CD4-positive, alpha-beta T cell (primary cell): ENCODE measurements at places on chromosomes 5 and 9.

GRCh38 chr5:59036274-59036961 lies 453.5 kb downstream of the RAB3C start:
- DNase-seq, result peak; percentile 36

DNA sequence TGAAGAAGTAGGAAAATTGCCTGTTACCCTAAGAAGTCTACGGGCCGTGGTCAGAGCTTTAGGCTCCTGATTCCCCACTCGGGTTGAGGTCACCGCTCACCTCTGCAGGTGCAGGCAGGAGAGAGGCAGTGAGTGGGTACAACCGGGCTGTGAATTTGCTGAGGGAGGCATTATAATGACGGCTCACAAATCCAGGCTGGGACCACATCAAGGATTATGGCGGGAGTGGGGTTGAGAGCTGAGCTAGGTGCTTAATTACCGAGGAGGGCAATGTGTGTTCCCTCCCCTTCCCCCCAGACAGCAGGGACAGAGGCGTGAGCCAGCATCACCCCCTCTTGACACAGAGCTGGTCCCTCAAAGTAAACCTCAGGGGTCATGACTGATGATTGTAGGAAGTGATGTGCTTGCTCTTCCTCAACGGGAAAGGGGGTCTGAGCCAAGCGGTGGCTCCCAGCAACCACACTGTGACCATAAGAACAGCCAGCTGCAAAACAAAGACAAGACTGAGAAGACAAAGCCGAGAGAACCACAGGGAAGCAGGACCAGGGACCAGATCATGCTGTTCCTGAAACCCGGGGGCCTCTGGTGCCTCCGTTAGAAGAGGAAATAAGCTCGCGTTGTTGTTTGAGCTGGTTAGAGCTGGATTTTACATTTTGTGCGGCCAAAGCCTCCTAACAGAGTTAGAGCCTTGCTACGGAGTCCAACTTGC lies 77.7 kb downstream of the OLFM1 start:
- no peak for DNase-seq

- DNase-seq, result no peak
Observed at GRCh38 chr5:139882961-139883539, 87.4 kb downstream of the PSD2 start.

GRCh38 chr9:4237748-4238511 lies 61.9 kb downstream of the GLIS3 start:
- no peak for DNase-seq

DNA sequence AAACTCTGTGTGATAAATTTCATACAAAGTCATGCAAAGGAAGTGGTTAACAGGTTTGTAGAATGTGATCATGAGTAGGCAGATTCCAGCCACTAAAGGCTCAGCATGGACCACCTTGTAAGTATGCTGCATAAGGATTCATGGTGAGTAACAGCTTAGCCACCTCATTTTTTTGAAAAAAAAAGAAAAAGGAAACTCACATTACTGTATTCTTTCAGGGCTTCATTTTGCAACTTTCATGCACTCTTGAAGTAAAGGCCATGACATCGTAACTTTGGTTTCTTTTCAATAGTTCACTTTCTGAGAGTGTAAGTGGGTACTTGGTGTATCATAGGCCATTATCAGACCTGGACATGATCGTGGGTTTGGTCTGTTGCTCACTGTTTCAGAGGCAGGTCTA lies 175.1 kb downstream of the PCSK1 start:
- DNase-seq, result no peak

- DNase-seq, result no peak
Observed at GRCh38 chr5:84816160-84816559, 431.5 kb upstream of the EDIL3 start.

- DNase-seq, result no peak
Observed at GRCh38 chr9:11045589-11045988, 432.8 kb upstream of the PTPRD start.

DNA sequence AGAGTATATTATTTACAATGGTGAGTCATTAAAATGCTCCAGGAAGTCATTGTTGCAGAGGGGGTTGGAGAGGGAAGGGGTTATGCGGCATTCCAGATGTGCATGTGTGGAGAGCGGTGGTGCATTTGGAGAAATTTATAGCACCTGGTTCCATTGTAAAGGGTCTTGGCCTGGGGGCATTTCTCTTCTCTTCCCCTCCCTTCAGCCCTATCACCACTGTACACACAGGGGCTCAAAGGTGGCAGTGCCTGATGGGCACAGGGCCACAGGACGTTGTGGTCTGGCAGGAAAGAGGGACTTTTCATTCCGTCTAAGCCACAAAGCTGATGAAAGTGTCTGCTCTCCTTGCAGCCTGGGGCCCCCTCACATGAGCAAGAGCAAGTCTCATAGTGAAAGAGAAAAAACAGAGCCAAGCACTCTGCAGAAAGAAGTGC lies 442.4 kb upstream of the ZNF462 start:
- DNase-seq, result no peak

- DNase-seq, result no peak
Observed at GRCh38 chr9:132742821-132743311, 72.6 kb downstream of the GTF3C4 start.

GRCh38 chr5:159208514-159209437 lies 577 bp downstream of the RNF145 start:
- peak; percentile 42 for DNase-seq

- no peak for DNase-seq
Observed at GRCh38 chr5:31573494-31574142, 41.5 kb downstream of the C5orf22 start.

DNA sequence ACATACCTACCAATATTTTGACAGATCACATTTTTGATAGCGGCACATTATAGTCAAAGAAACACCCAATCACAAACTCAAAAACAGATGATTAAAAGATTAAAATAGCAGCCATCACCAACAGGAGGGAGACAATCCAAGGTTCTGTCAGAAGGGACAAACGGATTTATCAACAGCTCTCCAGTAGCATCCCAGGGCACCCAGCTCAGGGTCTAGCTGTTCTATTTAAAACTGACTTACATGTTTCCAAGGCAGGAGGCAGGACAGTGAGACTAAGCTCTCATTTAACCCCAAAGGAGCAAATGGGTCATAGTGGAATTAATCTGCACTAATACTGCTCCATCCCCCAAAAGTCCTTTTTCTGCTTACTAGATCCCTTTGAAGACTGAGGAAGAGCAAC lies 3.2 kb downstream of the AGTPBP1 start:
- DNase-seq, result no peak

DNA sequence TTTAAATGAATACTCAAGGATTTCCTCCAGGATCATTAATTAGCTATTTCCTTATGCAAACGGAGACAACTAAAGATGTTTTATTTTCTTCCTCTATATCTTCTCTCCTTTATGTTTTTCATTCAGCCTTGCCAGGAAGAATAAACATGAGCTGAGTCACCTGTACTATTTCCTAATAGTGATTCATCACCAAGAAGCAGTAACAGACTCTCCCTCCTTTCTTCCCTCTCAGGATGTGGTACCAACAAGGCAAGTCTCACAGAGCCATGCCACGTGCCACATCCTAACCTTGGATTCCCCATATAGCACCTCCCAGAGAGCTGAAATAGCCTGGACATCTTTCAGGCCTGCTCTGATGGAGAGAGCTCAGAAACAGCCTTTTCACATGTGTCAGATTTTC lies 758.6 kb upstream of the DMAC1 start:
- no peak for DNase-seq

DNA sequence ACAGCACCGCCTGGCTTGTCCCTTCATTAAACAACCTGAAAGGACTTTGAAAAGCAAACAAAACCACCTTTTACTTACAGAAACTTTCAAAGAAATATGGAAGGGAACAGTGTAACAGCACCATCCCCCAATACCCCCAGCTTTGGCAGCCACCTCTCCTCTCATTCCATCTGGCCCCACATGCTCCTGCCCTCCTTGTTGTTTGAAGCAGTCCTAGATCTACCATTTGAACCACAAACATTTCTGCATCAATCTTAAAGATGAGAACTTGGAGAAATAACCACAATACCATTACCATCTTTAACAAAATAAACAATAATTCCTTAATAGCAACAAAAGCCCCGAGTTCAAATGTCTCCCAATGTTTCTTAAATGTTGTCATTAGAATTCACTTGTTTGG lies 17.8 kb upstream of the COL15A1 start:
- DNase-seq, result no peak

DNA sequence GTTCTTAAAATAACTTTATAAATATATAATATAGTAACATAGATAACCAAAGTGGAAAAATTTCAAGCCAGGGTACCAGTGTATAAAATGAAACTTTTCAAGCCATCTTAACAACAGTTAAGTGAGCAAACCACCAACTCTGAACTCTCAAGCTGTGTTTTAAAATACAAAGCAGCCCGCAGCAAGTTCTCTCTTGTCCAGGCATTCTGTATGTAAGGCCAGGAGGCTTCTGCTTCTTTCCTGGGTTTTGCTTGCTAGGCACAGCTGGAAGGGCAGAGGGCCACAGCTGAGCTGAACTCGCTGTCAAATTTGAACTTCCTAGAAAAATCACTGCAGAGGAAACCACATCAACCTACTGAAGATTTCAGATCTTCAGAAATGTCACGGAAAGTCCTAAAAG lies 6.8 kb upstream of the CTNNAL1 start:
- no peak for DNase-seq

DNA sequence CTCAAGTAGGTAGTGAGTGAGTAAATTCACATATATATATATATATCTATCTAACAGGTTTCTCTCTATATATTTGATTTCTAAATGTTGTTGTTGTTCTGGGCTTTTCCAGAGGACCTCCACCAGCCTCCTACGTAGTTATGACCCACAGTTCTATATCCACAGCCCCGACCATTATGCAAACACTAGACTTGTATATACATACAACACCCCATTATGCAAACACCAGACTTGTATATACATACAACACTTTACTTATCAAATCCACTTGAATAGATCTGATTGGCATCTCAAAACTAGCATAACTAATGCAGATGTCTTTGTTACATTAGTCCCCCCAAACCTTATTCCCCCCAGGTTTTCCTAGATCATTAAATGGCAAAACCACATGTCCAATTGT lies 108.7 kb downstream of the JAKMIP2 start:
- no peak for DNase-seq

GRCh38 chr5:107513337-107514085 lies 157.2 kb downstream of the EFNA5 start:
- no peak for DNase-seq
